ENCODE measurements at places on chromosomes 7 and 10. TPM values are rescaled to one million over a fixed set of nuclear protein-coding genes. Genes with fewer than 3 reads are reported as not detected.

GRCh38 chr7:151900986-151901621, 24.2 kb upstream of the PRKAG2 start:
- DNase-seq: no peak

GRCh38 chr10:132467464-132468149, 70.0 kb upstream of the INPP5A start:
- DNase-seq: no peak

DNA sequence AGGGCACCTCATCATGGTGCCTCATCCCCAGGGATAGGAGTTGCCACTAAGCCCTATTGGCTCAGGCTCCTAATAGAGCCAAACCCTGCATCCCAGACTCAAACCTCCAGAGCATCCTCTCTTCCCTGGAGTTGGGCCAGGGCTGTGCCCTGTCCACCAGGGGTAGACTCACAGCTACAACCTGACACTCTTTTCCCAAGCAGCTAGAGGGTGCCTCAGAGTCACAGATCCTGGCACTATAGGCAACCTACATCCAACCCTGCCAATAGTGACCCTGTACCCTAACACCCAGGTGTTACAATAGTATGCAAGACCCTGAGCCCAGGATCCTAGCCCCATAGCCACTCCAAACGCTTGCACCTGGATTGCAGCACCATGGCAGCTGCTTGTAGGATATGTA, 64.0 kb upstream of the PLA2G12B start:
- DNase-seq: no peak

DNA sequence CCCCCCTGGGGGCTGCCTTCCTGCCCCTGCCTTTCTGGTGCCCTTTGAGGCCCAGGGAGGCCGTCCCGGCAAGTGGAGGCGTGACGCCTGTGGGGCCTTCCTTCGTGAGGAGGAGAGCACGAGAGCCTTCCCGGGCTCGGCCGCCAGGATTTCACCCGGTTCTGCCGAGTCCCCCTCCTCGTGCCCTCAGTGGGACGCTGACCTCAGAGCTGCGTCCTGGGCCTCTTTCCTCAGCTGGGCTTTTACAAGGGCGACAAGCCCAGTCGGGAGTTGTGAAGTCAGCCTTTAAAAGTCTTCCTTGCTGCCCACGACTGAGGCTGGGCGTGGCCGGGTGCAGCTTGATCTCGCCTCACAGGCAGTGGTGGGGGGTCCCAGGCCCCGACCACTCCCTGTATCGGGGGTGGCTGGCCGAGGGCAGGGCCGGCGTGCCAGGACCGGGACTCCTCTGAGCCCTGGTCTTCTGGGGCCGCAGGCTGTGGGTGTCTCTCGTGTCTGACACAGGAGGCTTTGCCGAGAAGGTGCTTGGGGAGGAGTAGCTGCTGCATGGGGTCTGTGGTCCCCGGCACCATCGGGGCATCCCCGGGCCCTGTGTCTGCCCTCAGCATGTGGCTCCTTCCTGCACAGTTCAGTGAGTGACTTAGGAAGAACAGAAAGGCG, 41.8 kb downstream of the FAM20C start:
- no peak for DNase-seq

TRIM56 gene
- 17.1 TPM for polyA plus RNA-seq
